Lower lobe of right lung (tissue), 2 donors: ENCODE measurements at places on chromosomes 12 and 14. TPM values are rescaled to one million over a fixed set of nuclear protein-coding genes. Genes with fewer than 3 reads are reported as not detected.

The SERPINA9 gene
- total RNA-seq = not detected

The OR10AD1 gene
- total RNA-seq = not detected

The GRIN2B gene
- 0.50 TPM for total RNA-seq

The HCAR1 gene
- 1.6 TPM for total RNA-seq

The SMCO2 gene
- total RNA-seq = 0.47 TPM

The MMP17 gene
- total RNA-seq = 2.5 TPM

The VIPAS39 gene
- 18.4 TPM for total RNA-seq

The KRT80 gene
- 3.0 TPM for total RNA-seq

The PDE3A gene
- 5.5 TPM for total RNA-seq

The REM2 gene
- 0.83 TPM for total RNA-seq

The RND1 gene
- total RNA-seq = 5.9 TPM

The ESPL1 gene
- 2.2 TPM for total RNA-seq

The OLR1 gene
- 172 TPM for total RNA-seq

The OTOGL gene
- total RNA-seq = 0.32 TPM

The SPIC gene
- total RNA-seq = not detected

The RAD9B gene
- 1.1 TPM for total RNA-seq

The SDR9C7 gene
- not detected for total RNA-seq

The CDCA3 gene
- total RNA-seq = 2.9 TPM

The GPRC5A gene
- total RNA-seq = 482 TPM

The ARHGEF40 gene
- 28.5 TPM for total RNA-seq

The CDH24 gene
- total RNA-seq = 5.6 TPM

The TCL1B gene
- not detected for total RNA-seq

The EIF2S3B gene
- total RNA-seq = 0.68 TPM

The KRT72 gene
- total RNA-seq = not detected

The CLEC9A gene
- total RNA-seq = 0.30 TPM

The SLC4A8 gene
- total RNA-seq = 8.3 TPM

The PPFIBP1 gene
- 117 TPM for total RNA-seq

The SLC6A12 gene
- total RNA-seq = 14.2 TPM

The ASCL1 gene
- total RNA-seq = 0.15 TPM

The CLEC4E gene
- 21.5 TPM for total RNA-seq

The EID3 gene
- 3.3 TPM for total RNA-seq

The GPRC5D gene
- total RNA-seq = not detected
